ENCODE measurements at places on chromosomes 13 and 19.

DNA sequence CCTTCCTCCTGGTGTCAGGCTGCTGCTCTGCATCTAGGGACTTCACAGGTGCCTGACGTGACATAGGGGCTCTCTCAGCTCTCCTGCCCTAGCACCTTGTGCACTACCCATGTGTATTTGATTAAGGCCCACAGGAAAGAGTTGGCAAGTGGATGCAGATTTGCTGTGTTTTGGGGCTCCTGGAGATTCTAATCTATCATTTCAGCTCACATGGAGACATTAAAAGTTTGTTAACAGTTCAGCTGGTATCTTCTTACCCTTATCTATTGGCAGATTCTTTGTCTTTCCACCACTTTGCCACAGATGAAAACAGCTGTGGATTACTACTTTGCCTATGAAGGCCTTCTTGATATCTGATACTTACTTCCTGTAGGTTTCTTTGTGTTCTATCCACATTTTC, 41.9 kb downstream of the WASF3 start:
- no peak for DNase-seq

GRCh38 chr19:40224342-40225150, 1.9 kb downstream of the CCNP start:
- DNase-seq, result no peak

DNA sequence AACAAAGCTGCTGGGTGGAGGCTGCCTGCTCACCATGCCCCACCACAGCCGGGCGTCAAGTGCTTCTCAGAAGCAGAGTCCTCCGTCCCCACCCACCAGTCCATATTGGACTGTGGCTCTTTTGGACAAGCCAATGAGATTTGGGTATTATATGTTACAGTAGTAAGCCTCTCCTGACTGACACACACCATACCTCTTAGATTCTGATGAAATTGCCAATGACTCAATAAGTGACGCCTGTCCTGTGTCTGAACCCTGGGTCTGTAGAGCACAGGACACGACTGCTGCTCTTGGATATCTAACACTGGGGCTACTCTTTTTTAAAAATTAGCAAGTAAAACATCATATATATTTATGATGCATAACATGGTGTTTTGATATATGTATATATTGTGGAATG, 44.8 kb upstream of the UBAC2 start:
- DNase-seq, result no peak

GRCh38 chr13:23744315-23744714, 144.9 kb downstream of the MIPEP start:
- no peak for DNase-seq

- no peak for DNase-seq
These were observed 7.6 kb upstream of the ZNF415 start for GRCh38 chr19:53140351-53140750.

DNA sequence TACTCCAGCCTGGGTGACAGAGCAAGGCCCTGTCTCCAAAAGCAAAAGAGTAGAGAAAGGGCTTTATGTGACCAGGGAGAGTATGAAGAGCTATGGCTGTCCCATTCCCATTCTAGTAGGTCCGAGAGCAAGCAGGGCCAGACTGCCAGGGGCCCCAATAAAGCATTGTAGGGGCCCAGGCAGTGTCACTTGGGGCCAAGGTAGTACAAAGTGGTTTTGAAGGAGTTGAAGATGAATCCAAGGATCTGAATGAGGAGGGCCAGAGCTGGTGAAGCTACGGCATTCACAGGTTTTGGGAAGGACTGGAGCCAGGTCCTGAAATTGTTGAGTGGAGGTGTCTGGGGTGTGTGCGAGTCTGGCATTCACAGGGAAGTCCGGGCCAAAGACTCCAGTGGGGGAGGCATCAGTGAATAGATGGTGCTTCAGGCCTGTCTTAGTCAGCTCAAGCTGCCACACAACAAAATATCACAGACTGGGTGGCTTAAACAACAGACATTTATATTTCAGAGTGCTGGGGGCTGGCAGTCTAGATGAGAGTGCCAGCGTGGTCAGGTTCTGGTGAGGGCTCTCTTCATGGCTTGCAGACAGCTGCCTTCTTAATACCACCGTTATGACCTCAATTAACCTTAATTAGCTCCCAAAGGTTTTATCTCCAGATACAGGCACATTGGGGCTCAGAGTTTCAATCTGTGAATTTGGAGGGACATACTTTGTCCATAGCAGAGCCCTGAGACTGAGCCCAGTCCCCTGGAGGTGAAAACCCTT, 9.9 kb downstream of the NACC1 start:
- no peak for DNase-seq

- no peak for DNase-seq
These were observed 126.5 kb upstream of the NBEA start for GRCh38 chr13:34815526-34815925.

GRCh38 chr19:54502518-54503048, at the start of gene LAIR2:
TSS of gene LAIR2 (plus strand) at chr19:54502831. CDS start at chr19:54502919, 88 bp downstream.
- DNase-seq, result no peak

- DNase-seq, result no peak
These were observed 238.2 kb downstream of the LIG4 start for GRCh38 chr13:107977071-107977574.

DNA sequence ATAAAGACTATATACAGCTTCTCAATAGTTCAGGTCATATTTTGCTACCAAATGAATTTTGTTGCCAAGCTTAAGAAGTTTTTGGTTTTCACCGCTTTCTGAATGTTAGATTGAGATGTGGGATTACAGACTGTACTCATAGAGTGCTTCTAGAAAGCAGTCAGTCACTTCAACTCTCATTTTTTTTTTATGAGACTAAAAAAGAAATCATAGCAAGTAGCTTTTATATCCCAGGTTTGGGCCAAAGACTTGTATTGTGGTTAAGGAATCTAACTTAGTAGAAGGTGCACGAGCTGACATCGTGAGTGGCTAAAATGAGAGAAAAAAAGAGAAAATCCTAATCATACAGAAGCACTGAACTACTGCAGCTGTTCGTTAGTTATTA, 2.2 kb upstream of the USPL1 start:
- no peak for DNase-seq

DNA sequence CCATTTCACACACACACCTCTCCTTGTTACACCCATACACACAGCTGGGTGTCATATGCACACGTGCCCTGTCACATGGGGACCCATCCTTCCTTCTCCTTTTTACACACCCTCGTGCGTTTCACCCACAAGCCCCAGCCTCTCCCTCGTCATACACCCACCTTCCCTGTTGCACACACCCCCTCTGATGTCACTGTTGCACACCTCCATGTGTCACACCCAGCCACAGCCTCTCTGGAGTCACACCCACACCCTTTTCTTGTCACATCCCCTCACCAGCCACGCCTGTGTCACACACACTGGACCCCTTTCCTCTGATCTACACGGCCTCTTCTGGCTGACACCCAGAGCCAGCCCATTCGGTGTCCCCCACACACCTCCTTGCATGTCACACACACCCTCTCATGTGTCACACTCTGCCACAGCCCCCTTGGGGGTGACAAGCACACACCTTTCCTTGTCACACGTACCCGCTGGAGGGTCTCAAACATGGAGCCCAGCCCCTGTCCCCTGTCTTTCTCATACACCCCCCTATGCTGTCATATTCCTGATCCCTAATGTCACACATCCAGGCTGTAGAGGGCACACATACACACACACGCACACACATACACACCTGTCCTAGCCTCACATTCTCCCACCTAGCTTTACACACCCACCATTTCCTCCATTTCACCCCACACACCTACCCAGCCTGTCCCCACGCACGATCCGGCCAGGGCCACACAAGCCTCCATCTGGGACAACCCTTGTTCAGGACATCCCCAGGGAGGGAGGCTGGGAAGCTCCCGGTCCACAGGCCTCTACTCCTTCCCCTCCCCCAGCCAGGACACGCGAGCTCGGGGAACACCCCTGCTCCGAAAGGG, 1.4 kb downstream of the NOVA2 start:
- DNase-seq, result no peak

DNA sequence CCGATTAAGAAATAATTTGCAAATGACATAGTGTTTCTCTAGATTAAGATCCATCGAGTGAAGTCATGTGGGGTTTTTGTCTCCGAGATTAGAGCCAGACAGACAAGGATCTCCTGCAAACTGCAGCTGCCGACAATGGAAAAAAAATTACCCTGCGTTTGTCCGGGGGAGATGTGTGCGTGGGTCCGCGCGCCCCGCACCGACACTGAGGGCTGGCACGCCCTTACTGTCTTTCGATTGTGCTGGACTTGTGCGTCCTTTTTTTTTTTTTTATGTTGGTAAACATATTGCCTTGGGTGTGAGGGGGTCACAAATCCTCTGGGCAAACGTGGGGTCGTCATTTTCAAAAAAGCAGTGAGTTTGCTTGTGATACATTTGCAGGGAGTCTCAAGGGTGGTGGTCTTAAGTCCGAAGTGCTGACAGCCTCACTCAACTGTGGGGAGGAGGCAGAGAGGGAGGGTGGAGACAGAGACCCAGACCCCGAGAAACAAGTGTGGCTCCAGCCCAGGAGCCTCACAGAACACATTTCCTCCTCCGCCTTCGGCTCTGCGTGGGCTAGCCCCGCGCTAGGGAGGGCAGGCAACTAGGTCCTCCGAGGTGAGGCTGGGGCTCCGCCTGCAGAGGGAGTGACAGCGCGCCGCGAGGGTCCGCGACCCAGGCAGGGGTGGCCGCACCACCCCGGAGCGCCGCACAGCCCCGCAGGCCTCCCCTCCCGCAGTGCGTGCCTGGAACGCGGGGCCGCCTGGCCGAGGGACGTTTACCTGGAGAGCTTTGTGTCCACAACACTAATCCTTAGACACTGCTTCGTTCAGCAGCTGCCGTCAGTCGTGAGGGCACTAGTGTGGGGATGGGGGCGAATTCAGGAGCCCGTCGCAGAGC, 11.7 kb upstream of the SOX1 start:
- DNase-seq, result no peak

DNA sequence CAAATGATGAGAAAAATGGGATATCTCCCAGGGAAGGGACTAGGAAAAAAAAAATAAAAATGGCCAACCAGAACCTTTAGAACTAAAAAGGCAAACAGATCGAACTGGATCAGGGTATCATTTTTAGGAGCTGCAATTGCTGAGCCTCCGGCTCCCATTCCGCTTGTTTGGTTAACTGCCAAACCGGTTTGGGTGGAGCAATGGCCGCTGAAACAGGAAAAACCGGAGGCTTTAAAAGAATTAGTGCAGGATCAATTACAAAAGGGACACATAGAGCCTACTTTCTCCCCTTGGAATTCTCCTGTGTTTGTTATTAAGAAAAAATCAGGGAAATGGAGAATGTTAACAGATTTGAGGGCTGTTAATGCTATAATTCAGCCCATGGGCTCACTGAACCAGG, 12.7 kb upstream of the ZNF443 start:
- no peak for DNase-seq

DNA sequence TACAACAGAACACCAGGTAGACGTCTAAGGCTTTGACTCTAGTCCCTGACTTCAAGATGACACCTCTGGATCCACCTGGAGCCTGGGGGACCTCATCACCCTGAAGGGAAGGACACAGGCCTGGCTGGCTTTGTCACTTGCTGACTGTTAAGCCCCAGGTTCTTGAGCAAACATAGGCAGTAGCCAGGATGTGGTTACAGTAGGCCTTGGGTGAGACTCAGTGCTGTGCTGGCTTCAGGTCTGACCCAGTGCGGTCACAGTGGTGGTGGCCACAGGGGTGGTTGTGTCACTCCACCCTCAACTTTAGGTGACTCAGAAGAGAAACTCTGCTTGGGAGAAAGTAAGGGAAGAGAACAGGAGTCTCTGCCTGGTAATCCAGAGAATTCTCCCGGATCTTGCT, 497.8 kb downstream of the UQCRFS1 start:
- DNase-seq, result no peak

DNA sequence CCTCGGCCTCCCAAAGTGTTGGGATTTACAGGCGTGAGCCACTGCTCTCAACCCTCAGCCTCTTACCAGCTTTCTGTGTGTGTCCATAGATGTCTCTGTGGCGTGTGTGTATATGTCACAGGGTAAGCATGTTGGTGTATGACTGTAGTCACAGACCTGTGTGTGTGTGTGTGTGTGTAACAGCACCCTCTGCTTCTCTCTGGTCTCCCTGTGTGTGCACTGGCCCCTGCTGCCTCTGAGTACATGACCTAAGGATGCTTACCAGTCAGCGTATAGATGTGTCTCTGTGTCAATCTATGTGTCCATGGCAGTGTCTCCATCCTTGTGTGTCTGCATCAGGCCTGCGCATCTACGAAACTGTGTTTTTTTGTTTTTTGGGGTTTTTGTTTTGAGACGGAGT, 5.6 kb downstream of the AXL start:
- no peak for DNase-seq

Measured in left lobe of liver (tissue), 2 donors.